ENCODE measurements at places on chromosomes 16 and 17. TPM values are rescaled to one million over a fixed set of nuclear protein-coding genes. Genes with fewer than 3 reads are reported as not detected.

GRCh38 chr16:616733-617586, 13.8 kb upstream of the WFIKKN1 start:
- no peak for DNase-seq

- DNase-seq, result no peak
Measured at GRCh38 chr17:53765609-53766008, 57.1 kb upstream of the KIF2B start.

DNA sequence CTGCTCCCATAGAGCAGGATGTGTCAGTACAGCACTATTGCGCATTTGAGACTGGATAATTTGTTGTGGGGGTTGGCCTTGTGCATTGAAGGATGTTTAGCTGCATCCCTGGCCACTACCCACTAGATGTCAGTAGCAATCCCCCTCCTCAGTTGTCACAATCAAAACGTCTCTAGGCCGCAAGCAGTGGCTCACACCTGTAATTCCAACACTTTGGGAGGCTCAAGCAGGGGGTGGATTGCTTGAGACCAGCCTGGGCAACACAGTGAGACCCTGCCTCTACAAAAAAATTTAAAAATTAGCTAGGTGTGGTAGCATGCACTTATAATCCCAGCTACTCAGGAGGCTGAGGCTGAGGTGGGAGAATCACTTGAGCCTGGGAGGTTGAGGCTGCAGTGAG, 48.4 kb downstream of the CENPV start:
- no peak for DNase-seq

GRCh38 chr17:65074778-65075250, 18.3 kb upstream of the GNA13 start:
- DNase-seq, result no peak

DNA sequence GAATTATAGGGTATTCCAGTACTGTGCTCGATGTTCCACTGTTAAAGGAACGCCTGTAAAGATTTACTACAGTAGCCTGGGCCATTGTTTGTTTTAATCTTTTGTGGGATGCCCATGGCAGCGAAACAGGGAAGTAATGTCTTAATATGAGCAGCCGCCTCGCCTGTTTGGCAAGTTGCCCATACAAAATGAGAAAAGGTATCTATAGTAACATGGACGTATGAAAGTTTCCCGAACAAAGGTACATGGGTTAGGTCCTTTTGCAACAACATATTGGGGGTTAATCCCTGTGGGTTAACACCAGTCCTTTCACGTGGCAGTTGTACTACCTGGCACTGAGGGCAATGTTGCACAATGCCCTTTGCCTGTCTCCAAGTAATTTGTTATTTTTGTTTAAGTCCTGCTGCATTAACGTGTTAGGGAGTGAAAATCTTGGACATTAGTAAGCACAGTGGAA, 21.1 kb upstream of the TMC5 start:
- no peak for DNase-seq

DNA sequence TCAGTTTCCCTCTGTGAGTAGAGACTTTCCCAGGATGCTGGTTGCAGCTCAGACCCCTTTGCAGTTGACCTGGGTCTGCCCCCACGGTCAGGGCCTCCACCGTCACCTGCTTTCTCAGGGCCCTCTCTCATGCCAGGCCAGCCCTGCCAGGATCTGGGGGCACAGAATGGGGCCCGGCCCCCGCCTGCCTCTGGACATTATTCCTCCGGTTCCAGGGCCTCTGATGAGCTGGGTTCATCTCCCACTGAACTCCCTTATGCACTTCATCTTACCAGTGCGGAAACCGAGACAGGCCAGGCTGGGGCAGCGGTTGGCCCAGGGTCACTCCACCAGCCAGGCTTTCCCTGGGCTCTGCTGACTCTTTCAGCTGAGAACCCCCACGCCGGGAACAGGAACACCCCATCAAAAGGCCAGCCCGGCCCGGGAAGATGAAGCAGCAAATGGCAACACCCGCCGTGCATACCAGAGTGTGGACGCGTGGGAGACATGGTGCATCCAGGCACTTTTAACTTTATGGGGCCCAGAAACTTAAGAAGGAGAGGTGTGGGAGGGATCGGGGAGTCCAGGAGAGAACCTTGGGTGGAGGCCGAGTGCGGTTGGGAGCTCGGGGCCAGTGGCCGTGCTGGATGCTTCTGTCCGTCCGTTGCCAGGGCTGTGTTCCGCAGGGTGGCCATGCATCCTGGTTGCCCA, 19.9 kb downstream of the ZNF469 start:
- DNase-seq, result no peak

GRCh38 chr17:2452216-2452750, 51.4 kb upstream of the MNT start:
- no peak for DNase-seq

DNA sequence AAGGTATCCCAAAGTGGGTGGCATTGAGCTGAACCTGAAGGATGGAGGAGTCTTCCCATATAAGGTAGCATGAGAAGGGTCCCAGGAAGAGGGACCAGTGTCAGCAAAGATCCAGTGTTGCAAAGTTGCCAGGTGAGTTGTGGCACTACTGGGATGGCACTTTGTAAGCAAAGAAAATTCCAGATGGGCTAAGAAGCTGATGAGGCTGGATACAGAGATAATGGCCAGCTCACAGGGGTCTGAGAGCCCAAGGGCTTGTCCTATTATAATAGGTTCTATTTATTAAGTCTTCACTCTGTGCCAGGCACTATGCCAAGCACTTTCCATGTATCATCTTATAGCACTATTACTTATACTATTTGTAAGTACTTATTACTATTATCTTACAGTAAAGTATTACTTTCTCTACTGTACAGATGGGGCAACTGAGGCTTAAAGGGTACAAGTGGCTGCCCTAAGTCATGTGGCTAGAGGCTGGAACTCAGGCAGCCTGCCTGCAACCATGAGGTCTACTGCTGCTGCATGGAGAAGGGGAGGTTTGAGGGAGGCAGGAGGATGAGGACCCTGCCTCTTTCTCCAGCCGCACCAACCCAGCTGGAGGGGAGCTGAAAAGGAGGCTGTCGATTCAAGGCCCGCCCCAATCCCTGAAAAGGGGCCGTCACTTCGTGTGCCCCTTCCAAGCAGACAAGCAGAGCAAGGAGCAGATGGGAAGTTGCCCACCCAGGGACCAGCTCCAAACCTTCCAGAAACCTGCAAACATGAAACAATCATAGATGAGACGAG, 86.5 kb downstream of the C16orf78 start:
- no peak for DNase-seq

DNA sequence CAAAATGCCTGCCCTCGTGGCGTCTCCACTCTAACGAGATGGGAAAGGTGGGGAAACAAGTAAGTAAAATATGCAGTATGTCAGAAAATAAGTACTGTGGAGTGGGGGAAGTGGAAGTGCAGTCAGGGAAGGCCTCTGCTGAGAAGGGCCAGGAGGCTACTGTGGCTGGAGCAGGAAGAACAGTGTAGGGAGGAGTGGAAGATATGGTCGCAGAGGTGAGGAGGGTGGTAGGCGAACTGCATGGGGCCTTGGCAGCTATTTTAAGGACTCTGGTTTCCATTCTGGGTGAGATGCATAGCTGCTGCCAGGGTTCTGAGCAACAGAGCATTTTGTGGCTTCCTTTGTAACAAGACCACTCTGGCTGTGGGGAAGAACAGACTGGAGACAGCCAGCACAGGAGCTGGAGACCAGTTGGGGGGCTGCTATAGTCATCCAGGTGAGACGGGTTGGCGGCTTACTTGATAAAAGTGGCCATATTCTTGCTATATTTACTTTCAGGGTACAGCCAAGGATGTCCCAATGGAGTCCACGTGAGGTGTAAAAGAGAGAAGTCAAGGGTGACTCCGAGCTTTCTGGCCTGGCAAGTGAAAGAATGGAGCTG, 42.6 kb downstream of the CYTH1 start:
- no peak for DNase-seq

DNA sequence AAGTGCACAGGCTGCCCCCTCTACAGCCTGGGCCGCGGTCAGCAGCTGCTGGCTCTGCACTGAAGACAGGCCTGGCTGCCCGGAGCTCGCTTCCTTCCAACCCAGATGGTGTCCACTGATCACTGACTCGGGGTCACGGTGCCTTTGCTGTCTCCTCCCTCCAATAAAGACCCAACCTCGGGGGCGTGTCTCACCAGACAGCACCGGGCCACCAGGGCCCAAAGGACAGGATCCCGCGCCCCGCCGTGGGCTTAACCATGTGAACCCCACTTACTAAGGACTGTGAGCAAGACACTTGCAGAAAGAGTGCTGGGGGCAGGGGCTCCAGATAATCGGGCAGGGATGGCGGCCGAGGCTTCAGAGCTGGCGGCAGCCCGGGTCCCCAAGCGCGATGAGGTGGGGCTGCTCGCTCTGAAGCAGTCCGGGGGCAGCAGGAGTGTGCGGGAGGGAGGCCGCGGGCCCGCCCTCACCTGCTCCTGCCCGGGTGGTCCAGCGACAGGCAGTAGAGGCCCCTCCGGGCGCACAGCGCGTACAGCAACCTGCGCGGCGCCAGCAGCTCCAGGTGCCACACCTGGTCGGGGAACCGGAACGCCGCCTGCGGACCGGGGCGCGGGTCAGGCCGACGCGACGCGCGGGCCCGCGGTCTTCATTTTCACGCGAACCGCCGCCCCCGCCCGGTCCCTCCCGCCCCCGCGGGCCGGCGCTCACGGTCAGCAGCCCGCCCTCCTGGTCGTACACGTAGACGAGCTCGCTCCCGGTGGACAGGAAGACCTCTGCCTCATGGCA, 502 bp downstream of the FAAP100 start:
- no peak for DNase-seq

GRCh38 chr16:2194166-2194834, 2.1 kb downstream of the CASKIN1 start:
- DNase-seq, result no peak

- no peak for DNase-seq
Measured at GRCh38 chr17:42252597-42253550, 23.3 kb downstream of the STAT5B start.

Gene HYDIN
- 15.2 TPM for polyA plus RNA-seq

Gene MARCHF10
- polyA plus RNA-seq, result 3.6 TPM

Gene EVPLL
- polyA plus RNA-seq, result 2.5 TPM

Gene KRT40
- polyA plus RNA-seq, result 0.33 TPM

Gene SLC4A1
- 4.1 TPM for polyA plus RNA-seq

Gene SLFN12
- 3.5 TPM for polyA plus RNA-seq
